ENCODE measurements at places on chromosomes 6 and 20.
A peak's percentile ranks its signal among the peaks of the same experiment; 100 is the strongest.

- DNase-seq: no peak
Measured at GRCh38 chr6:130760006-130760405, 67.2 kb upstream of the SMLR1 start.

- DNase-seq: no peak
Measured at GRCh38 chr6:82176616-82177015, 70.9 kb downstream of the IBTK start.

GRCh38 chr6:84825461-84825860, 61.1 kb upstream of the TBX18 start:
- DNase-seq: no peak

DNA sequence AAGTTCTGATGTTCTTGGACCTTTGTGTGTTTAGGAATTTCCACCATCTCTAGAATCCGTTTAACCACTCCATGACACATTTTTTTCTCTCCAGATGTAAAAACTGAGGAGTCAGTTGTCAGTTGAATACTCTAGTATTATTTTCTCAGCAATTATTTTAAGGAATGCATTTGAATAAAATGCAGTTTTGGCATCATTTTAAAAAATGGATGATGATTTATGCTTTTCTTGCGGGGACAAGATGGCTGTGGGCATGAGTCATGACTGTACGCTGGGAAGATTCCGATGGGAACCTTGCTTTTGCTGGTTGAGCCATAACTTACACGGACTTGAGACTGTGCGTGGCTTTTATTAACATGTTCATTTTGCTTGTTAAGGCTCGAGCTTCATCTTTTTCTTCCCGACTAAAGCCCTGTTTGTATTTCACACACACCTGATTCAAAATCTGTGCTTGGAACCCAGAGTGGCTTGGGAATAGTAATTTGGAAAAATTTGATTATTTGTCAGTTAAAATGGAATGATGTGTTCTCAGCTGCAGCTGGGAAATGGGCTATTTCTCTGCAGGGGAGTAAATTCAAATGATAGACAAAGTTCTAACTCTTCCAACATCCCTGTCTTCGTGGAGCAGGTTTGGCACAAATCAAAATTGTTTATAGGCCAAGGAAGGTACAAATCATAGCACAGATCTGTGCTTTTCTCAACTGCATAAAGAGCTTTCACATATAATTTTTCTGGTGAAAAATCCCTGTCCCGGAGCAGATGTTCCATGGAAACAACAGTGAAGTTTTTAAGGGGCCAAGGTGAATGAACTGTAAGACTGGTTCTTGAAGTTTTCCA, 470.5 kb upstream of the JAG1 start:
- no peak for DNase-seq

DNA sequence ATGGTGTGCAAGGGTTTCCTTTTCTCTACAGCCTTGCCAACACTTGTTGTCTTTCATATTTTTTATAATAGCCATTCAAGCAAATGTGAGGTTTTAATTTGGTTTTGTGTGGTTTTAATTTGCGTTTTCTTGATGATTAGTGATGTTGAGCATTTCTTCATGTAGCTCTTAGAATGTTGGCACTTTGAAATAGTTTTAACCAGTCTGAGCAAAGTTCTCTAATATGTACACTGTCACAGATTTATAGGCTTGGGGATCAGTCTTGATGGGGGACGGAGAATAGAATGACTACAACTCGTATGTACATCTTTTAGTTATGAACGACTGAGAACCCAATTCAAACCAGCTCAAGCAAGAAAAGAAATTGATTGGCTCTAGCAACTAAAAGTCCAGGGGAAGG, 1003.1 kb downstream of the KIF16B start:
- DNase-seq: no peak

DNA sequence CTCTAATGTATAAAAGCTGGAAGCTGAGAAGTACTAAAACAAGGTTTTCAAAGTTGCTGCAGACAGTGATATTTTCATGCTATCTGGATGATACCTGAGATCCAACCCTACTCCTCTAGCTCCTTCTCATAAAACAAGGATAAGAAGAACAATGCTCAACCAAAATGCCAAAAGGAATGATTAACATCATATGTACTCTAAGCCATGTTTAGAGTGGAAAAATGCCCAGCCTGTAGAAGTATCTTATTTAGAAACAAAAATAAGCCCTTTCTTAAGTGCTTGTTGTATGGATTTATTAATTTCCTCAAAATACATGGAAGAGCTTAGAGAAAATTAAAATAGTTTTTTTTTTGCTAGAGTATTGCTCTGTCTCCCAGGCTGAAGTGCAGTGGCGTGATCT, 23.7 kb downstream of the ECHDC1 start:
- DNase-seq: no peak

DNA sequence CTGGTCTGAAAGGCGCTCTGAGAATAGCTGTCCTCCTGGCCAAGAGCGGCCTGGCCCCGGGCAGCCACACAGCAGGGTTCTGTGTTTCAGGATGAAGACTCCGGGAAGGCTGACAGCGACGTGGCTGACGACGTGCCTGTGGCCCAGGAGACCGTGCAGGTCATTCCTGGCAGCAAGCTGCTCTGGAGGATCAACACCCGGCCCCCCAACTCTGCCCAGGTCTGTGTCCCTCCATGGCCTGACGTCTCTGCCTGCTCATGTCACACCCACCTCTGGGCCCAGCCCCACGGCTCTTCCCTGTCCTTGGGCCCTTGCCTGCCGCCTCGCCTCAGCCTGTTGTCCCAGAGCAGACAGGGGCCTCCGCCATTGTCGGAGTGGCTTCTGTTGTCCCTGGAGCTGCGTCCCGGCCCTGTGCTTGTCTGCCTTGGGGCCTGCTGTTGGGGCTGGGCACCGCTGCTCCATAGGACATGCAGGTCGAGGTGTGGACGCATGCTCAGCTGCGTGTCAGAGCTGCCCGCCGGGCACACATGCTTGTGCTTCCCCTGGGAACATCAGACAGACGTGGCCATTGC, 16.2 kb upstream of the ADRM1 start:
- peak; percentile 62 for DNase-seq

DNA sequence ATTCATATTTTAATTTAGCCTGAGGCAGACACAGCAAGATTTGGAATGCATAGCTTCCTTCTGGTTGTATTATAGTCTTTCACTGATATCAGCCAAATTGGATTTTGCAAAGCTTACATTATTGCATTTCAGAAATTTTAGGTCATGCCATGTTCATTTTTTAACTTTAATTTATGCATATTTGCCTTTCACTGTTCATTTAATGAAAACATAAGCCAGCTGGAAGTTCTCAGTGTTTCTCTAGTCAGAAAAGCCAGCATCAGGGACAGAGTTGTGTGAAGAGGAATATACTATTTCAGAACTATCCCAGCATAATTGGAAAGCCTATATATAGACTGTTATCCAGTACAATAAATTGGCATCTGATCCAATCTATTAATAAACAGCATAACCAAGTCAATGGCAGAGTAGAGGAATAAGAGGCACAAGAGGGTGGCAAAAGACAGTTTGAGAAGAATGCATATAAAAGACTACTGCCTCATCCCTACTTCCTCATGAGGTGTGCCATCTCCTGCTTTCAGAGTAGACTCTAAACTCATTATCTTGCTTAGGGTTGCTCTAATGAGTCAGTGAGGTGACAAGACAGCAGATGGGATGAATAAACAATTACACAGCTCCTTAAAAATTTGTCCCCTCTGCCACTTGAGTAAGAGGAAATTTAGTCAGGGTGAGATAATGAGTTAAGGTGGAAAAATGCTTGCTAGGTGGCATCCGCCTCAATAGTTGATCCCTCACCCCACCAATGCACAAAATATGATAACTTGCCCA, 159.8 kb upstream of the HCRTR2 start:
- DNase-seq: no peak

DNA sequence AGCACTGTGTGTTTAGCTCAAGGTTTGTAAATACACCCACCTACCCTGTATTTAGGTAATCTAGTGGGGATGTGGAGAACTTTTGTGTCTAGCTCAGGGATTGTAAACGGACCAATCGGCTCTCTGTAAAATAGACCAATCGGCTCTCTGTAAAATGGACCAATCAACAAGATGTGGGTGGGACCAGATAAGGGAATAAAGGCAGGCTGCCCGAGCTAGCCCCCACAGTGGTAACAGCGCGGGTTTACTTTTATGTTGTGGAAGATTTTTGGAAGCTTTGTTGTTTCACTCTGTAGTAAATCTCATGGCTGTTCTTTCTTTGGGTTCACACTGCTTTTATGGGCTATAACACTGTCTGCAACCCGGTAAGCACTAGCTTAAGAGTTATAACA, 32.1 kb upstream of the RANBP9 start:
- DNase-seq: no peak

DNA sequence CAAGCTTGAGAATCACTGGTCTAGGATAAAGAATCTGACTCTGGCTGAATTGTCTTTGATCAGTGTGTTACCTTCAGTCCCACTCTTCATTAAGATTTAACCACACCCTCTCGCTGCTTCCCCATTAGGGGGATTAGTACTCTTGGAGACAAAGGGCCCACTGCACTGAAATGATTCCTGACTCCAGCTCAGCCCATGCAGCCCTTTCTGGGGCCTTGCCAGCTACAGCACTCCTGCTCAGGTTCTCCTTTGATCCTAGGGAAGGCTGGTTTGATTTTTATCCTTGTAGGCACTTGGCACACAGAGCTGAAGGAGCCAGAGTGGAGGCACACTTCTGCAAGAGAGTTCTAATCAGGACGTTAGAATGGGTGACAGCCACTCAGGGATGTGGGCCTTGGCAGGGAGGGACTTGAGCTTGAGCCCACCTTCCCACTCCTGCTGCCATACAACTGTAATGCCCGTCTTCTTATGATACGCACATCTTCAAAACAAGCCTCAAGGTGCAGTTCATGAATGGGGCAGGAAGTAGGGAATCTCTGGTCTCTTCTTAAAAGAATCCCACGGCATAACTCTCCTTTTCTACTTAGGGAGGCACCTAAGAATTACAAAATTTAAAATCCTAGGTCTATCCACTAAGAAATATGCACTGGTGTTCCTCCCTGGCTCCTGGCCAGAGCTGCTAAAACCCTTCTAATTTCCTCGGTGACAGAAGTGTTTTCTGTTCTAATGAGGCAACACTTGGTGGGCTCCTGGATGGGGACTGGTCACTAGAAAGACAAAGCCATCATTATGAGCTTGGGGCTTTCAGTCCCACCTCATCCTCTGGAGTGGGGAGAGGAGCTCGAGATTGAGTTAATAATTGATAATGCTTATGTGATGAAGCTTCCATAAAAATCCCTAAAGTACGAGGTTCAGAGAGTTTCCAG, 1.5 kb upstream of the SLA2 start:
- DNase-seq: no peak

- DNase-seq: no peak
Measured at GRCh38 chr20:48892891-48893290, 28.6 kb upstream of the ARFGEF2 start.

- DNase-seq: peak; percentile 82
Measured at GRCh38 chr6:32047084-32047478, 8.9 kb downstream of the CYP21A2 start.

DNA sequence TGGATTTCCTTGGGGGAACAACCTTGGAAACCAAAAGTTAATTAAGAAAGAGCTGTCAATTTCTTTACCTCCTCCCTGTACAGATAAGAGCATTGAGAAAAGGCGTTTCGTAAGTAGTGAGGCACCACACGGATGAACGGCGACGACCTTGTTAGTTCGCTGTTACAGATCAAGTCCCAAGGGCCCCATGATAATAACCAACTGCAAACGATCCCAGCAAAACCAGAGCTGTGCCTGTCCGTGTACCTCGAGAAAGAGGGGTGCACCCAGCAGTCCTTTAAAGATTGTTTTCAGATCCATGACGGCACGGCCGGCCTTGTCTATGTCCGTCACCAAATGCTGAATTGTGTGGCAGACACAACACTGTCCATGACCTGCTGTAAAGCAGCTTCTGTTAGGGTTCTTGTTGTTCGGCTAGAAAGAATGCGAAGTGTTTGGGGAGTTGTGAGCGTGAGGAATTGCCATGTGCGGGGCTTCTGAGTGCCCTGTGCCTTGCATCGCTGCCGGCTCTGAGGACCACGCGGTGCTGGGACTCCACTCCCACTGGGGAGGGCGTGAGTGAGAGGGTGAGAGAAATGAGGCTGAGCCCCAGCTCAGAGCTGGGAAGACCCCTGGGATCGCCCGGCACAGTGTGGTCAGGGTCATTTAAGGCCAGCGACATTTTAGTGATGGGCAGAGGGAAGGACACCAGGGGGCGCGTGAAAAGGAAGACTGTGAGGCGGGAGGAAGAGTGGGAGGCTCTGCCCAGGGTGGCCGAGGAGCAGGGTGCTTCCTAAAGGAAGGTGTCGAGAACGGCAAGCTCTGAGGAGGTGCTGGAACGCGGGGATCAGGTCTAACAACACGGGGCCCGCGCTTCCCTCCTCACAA, 136.8 kb upstream of the RPS6KA2 start:
- DNase-seq: no peak

- no peak for DNase-seq
Measured at GRCh38 chr6:14180609-14181008, 63.0 kb downstream of the CD83 start.

GRCh38 chr20:50285376-50286173, 94.9 kb downstream of the CEBPB start:
- DNase-seq: no peak

DNA sequence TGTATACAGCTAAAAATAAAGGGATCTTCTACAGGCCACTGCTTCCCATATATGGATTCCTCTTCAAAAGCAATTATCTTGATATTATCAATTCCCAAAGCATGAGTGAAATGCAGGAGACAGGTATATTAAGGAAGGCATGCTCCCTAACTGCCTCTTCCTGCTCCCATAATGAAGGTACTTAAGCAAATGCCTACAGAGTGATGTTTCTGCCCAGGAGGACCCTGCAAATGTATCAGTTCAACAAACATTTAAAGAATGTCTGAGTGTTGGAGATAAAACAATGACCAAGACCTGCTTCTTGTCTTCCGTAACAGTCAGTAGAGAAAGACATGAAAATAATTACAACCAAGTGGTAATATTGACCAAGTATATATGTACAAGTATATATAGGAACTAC, 4.2 kb downstream of the UBE2J1 start:
- no peak for DNase-seq

- no peak for DNase-seq
Measured at GRCh38 chr6:116047173-116047933, 13.3 kb downstream of the FRK start.

- DNase-seq: no peak
Measured at GRCh38 chr6:36479256-36479655, 36.5 kb downstream of the KCTD20 start.

GRCh38 chr6:134934793-134935485, 15.0 kb downstream of the ALDH8A1 start:
- no peak for DNase-seq

DNA sequence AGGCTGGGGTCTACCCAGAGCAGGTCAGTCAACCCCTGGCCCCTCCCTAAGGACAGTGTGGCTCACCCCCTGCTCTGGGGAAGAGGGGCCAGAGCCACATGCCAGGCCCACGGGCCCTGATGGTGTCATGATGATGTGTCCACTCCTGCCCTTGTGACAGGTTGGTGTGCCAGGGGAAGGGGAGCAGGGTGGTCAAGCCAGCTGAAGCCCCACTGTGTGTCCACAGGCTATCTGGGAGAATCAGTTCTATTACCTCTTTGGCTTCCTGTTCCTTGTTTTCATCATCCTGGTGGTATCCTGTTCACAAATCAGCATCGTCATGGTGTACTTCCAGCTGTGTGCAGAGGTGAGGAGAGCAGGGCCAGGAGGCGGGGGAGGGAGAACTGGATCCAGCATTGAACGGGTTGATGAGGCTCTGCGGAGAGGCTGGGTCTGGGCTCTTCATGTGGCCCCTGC, 47.7 kb downstream of the PLAGL2 start:
- no peak for DNase-seq
